ENCODE measurements at places on chromosomes 2 and 18.

DNA sequence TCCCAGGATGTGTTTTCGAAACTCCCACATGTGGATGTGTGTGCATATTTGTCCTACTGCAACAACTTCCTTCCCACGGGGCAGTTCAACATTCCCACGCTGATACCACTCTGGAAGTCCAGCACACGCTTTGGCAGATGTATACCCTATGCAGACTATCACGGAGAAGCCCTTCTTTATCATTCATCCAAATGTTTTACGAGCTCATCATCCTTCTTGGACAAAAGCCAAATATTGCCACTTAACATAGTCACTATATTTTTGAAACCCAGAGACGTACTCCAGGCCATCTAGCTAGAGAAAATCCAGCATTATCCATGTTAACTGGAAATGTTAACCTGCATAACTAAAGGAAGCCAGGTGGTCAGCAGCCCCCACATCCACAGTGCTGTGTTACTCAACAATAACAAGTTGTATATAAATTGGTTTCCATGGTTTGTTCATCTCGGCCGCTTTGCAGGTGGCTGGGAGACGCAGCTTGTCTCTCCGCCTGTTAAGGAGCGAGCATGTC, 131.5 kb downstream of the ZNF532 start:
- DNase-seq = no peak

DNA sequence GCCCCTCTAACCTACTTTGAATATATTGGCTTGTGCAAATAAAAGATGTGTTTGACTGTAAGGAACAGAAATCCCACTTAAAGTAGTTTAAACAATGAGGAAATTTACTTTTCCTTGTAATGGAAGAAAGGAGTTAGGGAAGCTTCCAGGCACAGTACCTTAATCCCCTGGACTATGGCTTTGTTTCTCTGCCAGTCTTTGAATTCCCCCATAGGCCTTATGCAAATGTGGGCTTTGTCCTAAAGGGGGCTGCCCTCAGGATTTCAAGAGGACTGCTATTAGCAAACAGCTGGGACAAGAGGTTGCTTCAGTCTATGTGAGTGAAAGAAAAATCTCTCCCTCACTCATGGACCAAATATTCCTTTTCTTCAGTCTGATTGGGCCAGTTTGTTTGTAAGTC, 255.1 kb upstream of the THSD7B start:
- no peak for DNase-seq

DNA sequence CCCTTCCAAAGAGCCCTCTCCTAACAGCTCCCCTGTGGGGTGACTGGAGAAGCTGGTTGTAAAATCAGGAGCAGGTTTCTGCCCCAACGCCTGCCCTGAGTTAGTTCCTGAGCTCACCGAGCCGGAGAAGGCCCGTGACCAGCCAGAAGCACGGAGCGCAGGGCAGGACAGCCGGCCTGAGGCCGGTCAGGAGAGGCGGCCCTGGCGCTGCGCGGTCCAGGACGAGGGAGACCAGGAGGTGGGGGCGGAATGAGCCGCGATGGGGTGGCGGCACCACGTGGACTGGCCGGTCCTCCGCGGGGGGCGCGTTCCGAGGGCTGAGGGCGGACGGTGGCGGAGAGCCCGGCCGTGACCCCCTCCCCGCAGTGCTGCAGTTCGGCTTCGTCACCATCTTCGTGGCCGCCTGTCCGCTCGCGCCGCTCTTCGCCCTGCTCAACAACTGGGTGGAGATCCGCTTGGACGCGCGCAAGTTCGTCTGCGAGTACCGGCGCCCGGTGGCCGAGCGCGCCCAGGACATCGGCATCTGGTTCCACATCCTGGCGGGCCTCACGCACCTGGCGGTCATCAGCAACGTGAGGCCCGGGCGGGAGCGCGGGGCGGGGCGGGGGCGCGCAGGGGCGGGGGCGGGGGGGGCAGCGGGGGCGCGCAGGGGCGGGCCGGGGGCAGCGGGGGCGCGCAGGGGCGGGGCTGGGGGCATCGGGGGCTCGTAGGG, 29.0 kb downstream of the ANO7 start:
- peak; percentile 14 for DNase-seq

GRCh38 chr2:23435250-23436035, 50.5 kb downstream of the KLHL29 start:
- DNase-seq = no peak

DNA sequence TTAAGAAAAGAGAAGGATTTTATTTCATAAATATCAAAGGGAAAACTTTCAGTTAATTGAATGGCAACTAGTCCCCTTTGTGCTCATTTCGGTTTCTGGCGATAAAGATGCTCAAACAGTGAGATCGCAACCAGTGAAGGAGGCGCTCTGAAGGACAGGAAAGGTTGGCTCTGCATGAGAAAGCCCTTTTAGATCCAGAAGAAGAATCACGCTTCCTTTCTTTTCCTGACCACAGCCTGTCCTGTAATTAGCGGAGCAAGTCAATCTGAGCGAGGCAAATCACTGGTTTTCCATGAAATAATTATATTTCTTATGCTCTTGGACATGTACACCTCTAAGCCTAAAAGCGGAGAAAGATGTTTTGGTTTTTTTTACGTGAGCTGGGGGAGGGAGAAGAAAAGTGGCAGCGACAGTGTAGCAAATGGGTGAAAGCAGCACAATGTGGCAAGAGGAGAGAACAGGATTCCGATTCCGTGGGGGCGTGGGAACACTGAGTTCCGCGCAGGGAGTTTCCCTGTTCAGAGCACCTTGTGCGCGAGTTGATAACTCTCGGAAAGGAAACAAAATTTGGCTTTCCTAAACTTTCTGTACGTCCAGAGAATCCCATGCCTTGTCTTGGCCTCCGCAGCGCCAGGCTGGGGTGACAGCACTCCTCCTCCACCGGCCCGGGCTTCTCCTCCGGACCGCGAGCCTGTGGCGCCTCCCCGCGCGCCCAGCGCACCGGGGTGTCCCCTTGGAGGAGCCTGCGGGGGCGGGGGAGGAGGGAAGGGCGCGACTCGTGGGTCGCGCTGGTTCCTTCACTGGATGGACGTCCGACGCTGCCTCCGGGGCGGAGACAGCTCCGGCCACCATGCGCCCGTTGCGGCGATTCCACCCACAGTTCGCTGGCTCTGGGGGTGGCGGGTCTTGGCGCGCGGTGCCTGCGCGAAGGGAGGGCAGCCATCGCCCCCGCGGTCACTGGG, 620 bp upstream of the SLC9A2 start:
- no peak for DNase-seq

- DNase-seq = no peak
These were observed 8.9 kb upstream of the LTBP1 start for GRCh38 chr2:32937602-32938448.

GRCh38 chr2:159728629-159729028, 16.3 kb downstream of the MARCHF7 start:
- no peak for DNase-seq

GRCh38 chr2:73564986-73565385, 77.2 kb downstream of the NAT8 start:
- no peak for DNase-seq

GRCh38 chr18:3906116-3906750, 456.3 kb downstream of the TGIF1 start:
- no peak for DNase-seq

DNA sequence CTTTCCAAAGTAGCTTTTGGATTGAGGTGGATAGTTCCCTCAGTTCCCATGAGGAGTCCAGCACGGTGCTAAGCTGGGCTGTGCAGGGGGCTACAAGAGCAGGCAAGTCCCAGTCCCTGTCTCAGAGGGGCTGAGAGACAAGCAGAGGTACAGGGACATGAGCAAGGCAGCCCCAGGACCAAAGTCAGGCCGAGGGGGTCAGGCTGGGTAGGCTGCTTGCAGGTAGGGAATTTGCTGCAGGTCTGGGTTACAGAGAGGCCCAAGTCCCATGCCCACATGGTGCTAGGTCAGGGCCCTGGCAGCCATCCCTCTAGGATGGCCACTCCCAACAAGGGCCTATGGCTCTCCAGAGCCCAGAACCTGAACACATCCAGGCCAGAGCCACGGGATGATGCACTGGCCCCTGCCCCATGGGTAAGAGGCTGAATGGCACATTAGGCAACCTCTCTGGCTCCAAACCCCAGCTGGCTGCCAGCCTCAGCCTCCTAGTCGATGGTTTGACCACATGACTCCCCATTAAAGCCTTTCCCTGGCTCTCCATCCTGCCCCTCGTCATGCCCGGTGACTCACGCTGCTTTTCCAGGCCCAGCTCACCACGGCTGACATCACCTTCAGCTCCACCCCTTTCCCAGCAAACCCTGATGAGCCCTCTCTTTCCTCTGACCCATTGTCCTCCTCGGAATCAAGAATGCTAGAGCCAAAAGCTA, 83.7 kb downstream of the SDC1 start:
- DNase-seq = no peak

DNA sequence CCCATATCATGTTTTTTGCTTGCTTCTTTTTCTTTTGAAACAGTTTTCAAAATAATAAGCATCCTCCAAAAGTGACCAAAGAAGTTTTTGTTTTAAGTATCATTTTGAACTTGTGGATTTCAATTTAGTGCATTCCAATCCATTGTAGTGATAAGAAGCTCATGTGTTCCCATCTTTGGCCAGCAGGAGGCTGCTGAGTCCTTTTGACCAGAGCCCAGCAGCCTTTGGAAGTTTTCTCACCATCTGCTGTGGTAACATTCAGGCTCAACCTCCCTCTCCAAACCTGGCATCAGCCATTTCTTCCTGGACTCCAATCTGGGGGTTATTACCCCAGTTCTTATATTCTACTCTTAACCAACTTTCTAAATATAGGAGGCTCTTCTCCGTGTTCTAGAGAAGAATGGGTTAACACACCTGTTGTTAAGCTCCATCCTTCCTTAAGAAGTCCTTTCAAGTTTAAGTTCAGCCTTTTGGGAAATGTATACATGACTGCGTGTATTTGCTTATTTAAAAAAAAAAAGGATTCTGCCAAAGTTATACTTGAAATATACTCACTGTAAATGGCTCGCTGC, 39.0 kb upstream of the MAL start:
- no peak for DNase-seq

- peak; percentile 38 for DNase-seq
These were observed 158.8 kb upstream of the SLC39A10 start for GRCh38 chr2:195498176-195498575.

GRCh38 chr2:137249463-137250130, 484.3 kb downstream of the THSD7B start:
- no peak for DNase-seq

DNA sequence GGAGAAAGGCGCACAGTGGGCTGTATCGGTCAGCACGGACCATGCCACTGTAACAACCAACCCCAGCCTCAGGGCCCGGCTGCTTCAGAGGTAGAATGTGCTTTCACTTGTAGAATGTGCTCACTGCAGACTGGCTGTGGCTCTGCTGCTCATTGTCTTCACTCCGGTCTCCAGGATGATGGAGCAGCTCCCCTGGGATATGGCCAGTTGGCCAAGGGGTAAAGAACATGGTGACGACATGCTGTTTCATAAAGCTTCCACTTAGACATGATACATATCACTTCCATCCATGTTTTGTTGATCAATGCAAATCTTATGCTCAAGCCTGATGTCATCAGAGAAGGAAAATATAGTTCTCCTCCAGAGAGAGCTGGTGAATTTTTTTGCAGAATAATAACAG, 127.7 kb downstream of the SMAD2 start:
- DNase-seq = no peak

- no peak for DNase-seq
These were observed 270.6 kb downstream of the CELF4 start for GRCh38 chr18:37294951-37295350.

GRCh38 chr2:9085353-9085752, 81.9 kb upstream of the MBOAT2 start:
- DNase-seq = no peak

DNA sequence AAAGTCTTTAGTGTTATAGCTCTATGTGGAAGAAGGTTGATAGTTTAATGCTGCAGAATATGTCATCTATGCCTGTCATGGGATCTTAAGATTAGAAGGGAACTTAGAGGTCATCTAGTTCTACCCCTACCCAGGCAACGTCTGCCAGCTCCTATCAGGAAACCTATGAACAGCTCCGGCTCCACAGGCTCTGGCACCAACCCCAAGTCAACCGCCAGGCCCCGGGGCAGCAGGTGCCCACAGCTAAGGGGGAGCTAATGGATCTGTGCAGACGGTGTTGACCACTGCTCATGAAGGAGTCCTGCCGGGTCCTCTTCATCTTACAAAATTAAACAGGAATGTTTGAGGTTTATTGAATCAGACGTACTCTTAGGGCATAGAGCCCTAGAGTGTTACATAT, 440.8 kb upstream of the KLHL29 start:
- no peak for DNase-seq

DNA sequence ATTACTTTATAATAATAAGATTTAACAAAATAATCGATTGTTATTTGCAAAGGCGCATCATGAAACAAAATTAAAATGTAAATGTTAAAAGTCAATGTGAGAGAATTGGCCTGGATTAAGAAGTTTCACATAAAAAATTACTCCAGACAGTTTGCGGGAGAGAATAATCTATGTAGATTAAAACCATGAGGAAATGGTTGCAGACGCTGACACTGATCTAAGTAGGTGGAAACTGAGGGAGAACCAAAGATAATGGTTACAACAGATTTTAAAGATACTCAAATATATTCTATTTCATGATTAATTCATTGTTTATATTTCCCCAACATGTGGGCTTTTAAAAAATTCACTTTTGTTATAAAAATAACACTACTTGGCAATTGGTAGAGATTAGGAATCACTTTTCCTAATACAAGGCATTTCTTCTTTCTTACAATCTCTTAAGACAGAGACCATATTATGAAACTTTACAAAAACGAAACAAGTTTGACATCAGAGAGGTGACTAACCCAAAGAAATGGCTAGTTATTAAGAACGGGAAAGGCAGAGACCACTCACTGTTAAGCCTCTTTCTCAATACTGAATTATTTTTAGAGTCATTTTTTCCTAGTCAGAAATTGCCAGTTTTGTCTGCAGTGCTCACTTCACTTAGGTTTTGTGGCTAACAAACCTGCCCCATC, 1.6 kb downstream of the KANSL1L start:
- DNase-seq = no peak

DNA sequence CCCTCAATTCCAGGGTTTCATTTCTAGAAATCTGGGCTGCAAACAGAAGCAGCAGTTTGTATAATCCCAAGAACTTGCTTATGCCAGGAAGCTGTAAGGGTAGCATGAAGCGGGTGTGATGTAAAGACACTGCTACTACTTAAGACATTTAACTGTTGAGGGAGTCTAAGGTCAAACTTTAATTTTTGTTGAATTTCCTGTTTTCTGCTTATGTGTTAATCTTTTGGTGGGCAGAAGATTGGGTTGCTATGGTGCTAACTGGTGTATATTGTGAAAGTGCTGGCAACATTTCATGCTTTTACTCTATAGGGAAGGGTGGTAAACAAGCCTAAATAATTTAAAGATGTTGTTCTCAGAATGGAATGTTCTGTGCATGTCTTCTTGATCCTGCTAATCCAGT, 2.7 kb downstream of the NCOA1 start:
- no peak for DNase-seq
